ENCODE measurements at places on chromosomes 2 and 18.

DNA sequence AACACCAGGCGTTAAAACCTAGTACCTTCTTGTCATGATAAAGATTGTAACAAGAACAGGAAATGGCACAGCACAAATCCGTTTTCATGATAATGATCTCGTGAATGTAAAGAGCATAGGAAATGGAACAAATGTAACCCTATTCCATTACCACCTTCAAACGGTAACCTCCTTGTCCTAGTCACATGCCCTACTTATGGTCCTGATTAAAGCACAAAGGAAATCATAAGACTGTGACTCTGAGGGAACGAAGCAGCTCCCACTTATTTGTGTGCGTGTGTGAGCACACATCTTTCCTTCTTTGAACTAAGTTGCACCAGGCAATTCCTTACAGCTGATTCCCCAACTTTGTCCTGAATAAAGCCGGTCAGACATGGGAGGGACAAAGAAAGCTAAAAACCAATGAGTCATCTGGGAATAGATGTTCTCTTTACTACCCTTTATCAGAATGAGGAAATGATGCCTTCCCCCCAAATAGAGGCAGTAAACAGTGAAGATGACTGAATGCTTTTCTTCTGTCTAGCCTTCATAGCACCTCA, 192.6 kb downstream of the IKZF2 start:
- no peak for DNase-seq

DNA sequence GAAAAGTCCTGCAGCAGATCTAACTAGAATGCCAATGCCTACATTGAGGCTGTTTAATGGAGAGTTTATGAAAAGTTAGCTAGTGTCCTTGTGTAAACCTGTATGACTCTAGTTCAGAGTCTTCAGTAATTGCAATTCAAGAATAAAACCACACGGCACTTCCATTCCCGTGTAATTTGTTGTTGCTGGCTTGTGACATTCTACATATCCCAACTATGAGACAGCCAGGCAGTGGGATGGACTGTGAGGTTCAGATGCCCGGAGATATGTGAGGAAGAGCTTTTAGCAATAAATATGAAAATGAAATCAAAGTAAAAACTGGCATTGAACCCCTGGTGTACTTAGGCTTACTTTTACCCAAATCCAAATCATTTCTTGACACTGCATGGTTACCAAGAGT, 263.4 kb downstream of the NEDD4L start:
- DNase-seq, result no peak

DNA sequence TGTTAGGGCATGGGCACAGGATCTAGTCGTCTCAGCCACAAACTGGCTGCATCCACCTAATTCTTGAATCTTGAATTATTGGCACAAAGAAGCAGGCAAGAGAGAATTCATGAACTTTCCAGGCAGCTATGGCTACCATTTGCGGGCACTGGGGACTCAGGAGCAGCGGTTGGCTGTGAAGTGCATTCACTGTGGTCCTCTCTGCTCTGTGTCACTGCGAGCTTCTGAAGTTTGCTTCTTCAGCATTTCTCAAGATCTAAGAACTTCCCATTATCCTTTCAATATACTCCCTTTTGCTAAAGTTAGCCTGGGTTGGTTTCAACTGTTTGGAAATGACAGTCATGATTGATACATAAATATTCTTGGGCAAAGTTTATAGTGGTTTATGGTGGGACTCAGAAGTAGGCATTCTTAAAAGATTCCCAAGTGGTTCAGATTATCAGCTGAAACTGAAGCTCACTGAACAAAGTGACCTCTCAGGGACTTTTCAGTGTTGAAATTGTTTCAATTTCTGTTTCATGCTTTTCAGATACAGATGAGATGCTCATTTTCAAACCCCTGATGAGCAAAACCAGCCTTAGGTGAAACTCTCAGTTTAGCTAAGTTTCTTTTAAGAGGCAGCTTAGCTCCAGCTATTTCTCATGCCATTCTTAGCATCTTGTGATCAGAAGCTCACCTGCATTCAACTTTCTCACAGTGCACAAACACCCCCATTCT, 1258.3 kb upstream of the GYPC start:
- DNase-seq, result no peak

DNA sequence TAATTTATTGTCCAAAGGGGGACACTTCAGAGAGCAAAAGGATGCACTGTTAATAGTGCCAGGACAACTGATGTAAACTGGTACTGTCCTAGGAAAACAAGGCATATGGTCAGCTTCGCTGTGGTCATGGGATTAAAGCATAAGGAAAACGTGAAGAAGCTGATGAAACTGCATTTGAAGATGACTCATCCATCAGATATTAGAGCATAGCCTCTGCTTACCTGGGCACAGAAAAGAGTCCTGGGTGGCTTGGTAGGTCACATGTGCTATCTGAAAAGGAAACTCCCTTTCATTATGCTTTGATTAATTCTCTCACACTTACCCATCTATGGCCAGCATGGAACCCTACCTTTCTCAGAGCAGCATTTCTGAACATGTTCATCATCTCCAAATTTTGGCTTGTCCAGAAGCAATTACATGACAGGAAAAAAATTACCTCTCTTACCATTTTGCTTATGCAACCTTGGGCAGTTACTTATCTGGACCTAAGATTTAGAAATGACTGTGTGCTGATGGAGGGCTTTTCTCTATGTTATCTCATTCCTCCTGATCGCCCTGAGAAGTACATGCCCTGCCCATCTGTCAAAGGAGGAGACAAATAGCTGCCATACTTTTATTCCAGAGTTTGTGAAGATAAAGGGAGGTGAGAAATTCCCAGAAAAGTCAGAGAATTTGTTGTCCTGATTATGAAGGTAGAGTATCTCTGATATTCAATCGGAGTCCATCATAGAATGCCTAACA, 275.3 kb upstream of the SLC14A2 start:
- DNase-seq, result no peak

GRCh38 chr2:236262238-236262637, 2.0 kb downstream of the ASB18 start:
- DNase-seq, result no peak

DNA sequence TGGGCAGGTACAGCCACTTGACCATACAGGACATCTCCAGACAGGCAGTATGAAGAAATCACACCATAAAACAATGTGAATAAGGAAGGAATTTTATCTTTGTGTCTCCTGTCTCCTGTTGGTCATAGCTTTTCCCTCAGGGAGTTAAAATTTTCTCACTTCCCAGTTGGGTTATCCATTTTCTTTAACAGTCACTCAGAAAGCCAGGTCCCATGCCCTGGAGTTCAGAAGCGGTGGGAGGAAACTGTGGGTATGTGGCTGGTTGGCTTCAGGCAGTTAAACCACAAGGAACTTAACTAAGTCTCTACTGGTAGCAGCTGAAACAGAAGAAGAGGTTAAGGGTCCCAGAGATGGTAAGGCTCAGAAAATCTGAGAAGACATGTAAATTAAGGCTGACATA, 6.5 kb upstream of the SMAD2 start:
- no peak for DNase-seq

DNA sequence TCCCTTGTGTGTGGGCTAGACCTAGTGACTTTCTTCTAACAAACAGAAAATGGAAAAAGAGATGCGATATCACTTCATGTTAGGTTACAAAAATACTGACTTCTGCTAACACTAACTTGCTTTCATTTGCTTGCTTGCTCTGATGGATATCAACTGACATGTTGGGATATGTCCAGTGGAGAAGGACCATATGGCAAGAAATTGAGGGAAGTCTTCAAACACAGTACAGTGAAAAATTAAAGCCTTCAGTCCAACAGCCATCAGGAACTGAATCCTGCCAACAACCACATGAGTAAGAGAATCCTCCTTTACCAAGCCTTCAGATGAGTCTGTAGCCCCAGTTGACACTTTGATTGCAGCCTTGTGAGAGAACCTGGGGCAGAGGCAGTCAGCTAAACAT, 143.9 kb downstream of the MAIP1 start:
- DNase-seq, result no peak

DNA sequence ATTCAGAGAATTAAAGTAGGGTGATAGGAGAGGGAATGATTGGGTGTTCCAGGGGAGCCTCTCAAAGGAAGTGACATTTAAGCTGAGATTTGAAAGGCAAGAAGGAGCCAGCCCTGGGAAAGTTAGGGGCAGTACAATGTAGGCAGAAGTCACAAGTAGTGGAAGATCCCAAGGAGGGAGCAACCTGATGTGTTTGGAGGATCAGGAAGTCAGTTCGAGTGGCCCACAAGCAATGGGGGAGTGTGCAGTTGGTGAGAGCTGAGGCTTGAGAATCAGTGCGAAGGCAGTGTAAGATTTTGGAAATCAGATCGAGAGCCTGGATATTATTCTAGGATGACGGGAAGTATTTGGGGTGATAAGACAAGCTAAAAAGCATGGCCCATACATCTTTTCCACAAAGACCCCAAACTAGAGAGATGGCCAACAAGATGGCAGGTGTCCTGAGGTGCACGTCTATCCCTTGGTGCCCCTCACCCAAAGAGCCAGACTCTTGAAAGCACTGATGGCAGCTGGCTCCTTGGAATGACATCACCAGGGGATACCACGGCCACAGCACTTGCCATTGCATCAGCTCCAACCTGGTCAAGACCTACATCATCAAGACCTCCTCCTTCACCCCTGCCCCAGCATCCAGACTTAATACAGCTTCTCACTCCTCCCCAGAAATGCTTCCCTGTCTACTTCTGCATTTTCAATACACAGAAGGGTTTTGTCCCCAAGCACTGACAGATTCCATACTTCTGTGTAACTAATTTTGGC, 127.3 kb downstream of the BCL2 start:
- no peak for DNase-seq

- DNase-seq, result no peak
Observed at GRCh38 chr2:190763901-190764514, 115.1 kb downstream of the NAB1 start.

- no peak for DNase-seq
Observed at GRCh38 chr18:48902856-48903601, 47.7 kb downstream of the SMAD7 start.

GRCh38 chr18:657311-658000, at the start of gene TYMS:
Gene TYMS, plus strand, starts transcription at chr18:657653. Its CDS starts 90 bp downstream, at chr18:657743.
- DNase-seq, result peak; percentile 89

DNA sequence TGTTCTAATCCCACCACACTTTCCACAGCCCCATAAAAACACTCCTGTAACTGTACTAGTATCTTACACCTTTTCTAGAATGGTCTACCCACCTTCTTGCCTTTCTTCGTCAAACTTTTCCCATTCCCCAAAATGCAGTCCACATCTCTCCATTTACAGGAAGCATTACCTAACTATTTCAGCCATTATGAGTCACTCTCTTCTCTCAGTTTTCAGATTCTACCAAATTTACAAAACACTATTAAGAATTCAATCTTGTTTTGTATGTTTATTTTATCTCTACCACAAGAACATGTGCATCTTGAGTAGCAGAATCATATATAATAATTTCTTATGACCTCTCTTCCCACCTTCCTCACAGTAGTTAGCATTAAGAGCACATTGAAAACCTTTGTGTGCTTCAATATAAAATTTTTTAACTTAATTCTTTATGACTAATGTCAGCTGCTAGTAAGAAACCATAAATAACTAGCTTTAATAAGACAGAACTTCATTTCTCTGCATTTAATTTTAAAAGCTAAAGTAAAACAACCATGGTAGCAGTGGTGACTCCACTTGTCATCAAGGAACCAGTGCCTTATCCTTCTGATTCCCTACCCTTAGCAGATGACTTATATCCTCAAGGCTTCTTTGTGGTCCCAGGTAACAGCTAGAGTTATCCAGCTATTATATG, 56.6 kb upstream of the MAP2 start:
- no peak for DNase-seq

GRCh38 chr2:31728406-31729064, 147.8 kb upstream of the SRD5A2 start:
- no peak for DNase-seq

DNA sequence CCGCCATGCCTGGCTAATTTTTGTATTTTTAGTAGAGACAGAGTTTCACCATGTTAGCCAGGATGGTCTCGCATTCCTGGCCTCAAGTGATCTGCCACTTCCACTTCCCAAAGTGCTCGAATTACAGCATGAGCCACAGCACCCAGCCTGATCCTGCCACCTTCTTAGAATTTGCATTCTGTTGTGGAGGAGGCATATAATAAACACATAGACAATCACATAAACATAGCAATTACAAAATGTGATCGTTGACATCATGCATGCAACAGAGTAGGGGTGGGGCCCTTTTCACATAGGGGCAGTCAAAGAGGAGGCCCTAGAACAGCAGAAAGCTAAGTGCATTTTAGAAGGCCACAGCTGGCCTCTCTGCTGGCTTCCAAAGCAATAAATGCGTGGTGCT, 39.9 kb upstream of the TSPYL6 start:
- DNase-seq, result no peak

- DNase-seq, result no peak
Observed at GRCh38 chr2:51350100-51350499, 318.2 kb upstream of the NRXN1 start.

GRCh38 chr2:172710584-172711047, 25.0 kb upstream of the RAPGEF4 start:
- DNase-seq, result peak; percentile 61

- DNase-seq, result no peak
Observed at GRCh38 chr2:126975671-126976655, 77.3 kb downstream of the TEX51 start.

DNA sequence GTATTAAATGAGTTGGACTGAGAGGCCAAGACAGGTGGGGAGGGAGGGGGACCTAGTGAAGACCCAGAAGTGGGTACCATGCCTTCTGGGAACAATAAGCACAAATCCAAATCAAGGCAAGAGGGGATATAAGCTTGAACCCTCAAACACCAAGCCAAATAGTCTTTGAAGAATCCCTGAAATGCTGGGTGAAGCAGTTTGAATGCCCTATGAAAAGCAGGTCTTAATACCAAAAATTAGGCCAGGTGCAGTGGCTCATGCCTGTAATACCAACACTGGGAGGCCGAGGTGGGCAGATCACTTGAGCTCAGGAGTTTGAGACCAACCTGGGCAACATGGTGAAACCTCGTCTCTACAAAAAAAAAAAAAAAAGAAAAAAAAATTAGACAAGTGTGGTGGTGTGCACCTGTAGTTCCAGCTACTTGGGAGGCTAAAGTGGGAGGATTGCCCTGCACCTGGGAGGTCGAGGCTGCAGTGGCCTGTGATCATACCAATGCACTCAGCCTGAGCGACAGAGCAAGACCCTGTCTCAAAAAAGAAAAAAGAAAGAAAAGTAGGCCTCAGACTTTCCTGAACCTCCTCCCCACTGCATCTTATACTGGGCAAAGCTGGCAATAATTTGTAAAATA, 3.5 kb downstream of the PCBP1 start:
- no peak for DNase-seq

- DNase-seq, result no peak
Observed at GRCh38 chr2:160061944-160062291, 497 bp downstream of the PLA2R1 start.

DNA sequence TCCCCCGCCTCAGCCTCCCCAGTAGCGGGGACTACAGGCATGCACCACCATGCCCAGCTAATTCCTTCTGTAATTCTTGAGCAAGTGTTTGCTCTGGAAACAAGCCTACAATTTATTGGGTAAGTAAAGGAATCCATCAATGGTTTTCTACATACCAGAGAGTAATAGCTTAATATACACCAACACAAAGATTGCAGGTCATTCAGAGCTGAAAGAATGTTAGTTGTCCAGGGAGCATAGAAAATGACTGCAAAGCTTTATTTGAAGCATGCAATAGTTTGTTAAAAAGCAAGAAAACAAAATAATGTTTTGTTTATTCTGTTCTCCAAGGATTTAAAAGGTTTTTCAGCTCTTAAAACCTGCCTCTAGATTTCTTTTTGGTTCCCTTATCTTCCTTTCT, 5.6 kb downstream of the IDH1 start:
- no peak for DNase-seq

GRCh38 chr2:236826606-236827156, 257.1 kb downstream of the ACKR3 start:
- no peak for DNase-seq

- DNase-seq, result no peak
Observed at GRCh38 chr2:23289671-23290070, 95.3 kb upstream of the KLHL29 start.
